ENCODE measurements at places on chromosomes 7 and 10.

GRCh38 chr10:103451091-103451813 is 918 bp downstream of the CALHM2 start:
- DNase-seq: peak; percentile 87

- DNase-seq: no peak
Measured at GRCh38 chr10:26278295-26278694, 61.7 kb downstream of the GAD2 start.

DNA sequence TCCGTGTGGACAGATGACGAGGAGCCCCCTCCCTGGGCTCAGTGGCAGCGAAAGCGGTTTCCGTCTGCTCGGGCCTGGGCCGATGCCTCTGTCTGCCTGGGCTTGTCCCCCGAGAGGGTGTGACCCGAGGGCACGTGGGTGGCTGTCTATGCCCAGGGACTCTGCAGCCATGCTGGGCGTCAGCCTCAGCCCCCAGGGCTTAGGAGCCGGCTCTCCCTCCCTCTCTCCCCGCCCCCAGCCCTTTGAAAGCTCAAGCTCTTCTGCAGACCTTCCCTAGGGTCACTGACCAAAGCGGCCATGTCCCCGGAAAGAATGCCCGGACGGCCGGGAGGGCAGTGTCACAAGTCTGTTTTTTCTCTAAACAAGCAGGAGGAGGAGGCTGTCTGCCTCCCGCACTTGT is 7.1 kb downstream of the MICALL2 start:
- DNase-seq: no peak

DNA sequence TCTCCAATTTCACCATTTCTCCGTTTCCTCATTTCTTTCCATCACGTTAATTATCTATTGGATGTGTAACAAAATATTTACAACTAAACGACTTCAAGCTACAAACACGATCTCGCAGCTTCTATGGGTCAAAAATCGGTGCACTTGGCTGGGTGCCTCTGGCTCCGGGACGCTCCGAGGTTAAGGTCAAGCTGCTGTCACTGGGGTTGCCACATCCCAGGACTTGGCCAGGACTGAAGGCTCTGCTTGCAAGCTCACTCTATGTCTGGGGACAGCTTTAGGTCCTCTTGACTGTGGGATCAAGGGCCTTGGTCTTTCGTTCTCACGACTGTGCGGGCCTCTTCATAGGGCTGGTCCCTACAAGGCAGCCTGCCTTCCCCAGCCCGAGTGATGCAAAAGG is 159.7 kb downstream of the CCDC3 start:
- no peak for DNase-seq

- DNase-seq: peak; percentile 74
Measured at GRCh38 chr7:49852619-49853462, 79.4 kb downstream of the VWC2 start.

GRCh38 chr10:87750001-87750671 is 67.9 kb downstream of the ATAD1 start:
- DNase-seq: no peak

DNA sequence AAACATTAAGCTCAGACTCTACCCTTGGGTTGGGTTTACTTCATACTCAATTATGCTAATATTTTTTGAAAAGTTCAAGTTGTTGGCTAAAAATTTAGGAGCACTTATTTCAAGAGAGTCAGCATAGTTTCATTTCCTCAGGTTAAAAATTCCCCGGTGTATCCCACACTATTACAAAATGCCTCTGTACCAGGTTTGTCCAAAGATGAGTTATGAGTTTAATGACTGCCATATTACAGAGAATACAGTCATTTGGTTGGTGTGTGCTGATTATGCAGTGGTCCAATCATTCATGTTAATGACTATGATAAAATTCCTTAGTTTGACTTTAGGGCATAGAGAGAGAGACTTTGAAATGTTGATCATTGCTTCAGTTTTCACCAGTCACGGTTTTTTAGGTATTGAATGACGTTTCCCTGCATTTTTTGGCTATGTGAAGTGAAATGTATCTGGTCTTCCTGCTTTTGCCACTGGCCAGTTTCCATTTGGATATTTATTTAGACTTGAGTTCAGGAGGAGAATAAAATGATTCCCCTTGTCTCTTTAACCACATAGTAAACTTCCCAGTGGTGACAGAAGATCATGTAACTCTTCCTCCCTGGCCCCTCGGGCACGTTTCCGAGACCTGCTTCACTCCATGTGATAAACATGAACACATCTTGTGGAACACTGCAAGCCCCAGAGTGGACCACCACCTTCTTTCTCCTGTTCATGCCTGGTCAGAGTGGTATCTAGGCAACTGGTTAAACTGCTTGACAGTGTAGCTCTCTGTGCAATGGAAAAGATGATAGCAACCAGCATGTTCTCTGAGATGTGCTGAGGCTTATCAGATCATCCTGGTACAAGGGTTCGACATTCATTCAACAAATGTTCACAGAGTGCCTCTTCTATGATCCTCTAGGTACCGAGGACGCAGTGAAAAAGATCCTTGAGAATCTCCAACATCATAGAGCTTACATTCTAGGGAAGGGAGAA is 153.6 kb downstream of the CACNB2 start:
- no peak for DNase-seq

DNA sequence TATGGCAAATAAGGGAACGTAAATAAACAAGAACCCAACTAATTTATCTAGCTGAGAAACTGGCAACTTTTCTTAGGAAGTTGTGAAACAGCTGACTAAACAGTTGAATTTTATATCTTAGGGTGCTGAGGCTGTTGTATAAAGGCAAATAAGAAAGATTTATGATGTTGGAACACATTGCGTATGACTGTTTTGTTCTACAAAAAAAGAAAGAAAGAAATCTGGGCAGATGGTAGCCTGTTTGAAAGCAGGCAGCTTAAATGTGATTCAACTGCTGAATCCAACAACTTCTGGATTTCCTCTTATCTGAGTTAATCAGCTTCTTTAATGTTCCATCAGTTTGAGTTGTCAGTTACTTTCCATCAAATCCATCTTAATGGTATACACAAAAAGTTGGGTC is 214.5 kb downstream of the SNX13 start:
- DNase-seq: no peak

- peak; percentile 87 for DNase-seq
Measured at GRCh38 chr7:100865938-100866728, 1.1 kb upstream of the TRIP6 start.

GRCh38 chr10:31618541-31619291 is 299.7 kb downstream of the ZEB1 start:
- DNase-seq: no peak

DNA sequence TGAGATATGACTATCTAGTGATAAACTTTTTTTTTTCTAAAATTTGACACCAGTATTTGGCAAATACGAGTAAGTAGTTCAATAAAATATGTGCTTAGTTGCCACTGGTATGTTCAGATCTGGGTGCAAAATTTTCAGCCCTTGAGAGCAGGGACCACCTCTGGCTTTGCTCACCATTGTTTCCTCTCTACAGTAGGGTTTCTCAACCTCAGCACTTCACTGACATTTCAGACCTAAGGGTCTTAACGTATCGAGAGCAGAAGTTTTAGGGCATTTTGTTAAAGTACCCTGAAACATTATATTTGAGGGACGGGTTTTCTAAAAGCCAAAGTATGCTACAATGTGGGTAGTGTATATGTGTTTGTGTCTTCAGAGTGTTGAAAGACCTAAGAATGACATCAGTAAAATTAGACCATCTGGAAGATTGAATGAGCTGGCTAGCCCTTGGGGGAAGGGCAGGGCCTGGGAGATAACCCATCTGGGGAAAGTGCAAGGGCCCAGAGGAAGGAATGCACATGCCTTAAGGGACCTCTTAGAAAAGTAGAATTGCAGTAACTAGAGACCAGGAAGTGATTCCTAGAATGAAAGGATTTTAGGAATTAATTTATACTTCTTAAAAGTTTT is 11.8 kb downstream of the BZW2 start:
- DNase-seq: peak; percentile 37

DNA sequence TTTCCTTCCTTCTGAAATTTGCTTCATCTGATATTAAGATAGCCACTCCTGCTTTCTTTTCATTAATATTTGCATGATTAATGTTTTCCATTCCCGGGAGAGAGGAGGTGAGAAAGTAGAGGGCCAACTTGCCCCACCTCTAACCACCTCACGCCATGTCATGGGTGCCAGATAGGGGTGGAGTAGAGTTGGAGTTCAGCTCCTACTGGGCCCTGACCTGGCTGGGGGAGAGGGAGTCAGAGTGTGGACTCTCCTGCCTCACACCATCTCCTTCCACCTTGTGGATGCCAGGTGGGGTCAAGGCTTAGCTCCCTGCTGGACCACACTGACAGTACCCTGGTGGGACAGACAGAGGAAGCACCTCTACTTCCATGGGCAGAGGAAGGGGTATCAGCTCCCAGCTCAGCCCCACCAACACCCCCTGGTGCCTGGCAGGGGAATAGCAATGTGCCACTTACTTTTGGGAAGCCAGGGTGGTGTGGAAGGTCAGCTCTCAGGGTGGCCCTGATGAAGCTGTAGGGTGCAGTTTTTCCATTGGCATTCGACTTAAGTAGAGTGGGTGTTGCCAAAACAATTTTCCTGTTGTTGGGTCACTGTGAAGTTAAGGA is 28.0 kb downstream of the CHST12 start:
- DNase-seq: peak; percentile 50

- peak; percentile 4 for DNase-seq
Measured at GRCh38 chr10:3636356-3637181, 148.4 kb downstream of the KLF6 start.

DNA sequence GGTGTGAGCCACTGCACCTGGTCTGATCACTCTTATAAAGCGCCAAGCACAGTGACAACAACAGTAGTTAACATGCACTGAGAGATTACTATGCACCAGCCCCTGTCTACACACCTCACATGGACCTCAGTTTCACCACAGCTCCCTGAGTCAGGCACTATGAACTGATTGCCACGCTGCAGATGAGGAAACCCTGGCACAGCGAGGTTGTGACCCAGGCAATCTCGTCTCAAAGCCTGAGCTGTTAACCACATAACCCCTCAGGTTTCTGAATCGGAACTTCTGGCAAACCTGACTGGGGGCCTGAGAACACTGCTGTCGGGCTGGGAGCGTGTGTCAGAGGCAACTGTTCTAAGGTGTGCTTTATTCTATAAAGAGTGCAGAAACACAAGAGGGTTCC is 150.8 kb downstream of the RNF216 start:
- DNase-seq: no peak

- DNase-seq: no peak
Measured at GRCh38 chr7:147584771-147585193, 1005.8 kb upstream of the C7orf33 start.

GRCh38 chr10:5532307-5532605 is 7.5 kb downstream of the CALML3 start:
- no peak for DNase-seq

DNA sequence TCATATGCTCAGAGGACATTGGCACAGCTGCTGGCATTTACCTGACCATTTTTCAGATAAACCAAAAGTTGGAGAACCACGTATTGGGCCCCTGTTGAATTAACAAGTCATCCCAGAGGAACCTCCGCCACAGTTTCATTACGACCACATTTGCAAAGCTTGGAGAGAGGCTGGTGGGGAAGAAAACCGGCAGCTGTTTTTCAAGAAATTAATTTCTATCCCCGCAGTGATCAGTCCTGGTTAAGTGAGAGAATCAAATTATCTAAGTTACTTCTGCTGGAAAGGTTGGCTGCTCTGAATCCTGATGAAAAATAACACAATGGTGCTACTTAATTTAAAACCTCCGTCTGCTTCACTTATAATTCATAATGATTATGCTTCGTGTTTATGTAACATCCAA is 737.1 kb upstream of the AUTS2 start:
- DNase-seq: no peak

- DNase-seq: no peak
Measured at GRCh38 chr10:36187380-36188079, 545.4 kb upstream of the FZD8 start.

GRCh38 chr7:140304191-140304799 is 94.0 kb downstream of the SLC37A3 start:
- DNase-seq: peak; percentile 22

DNA sequence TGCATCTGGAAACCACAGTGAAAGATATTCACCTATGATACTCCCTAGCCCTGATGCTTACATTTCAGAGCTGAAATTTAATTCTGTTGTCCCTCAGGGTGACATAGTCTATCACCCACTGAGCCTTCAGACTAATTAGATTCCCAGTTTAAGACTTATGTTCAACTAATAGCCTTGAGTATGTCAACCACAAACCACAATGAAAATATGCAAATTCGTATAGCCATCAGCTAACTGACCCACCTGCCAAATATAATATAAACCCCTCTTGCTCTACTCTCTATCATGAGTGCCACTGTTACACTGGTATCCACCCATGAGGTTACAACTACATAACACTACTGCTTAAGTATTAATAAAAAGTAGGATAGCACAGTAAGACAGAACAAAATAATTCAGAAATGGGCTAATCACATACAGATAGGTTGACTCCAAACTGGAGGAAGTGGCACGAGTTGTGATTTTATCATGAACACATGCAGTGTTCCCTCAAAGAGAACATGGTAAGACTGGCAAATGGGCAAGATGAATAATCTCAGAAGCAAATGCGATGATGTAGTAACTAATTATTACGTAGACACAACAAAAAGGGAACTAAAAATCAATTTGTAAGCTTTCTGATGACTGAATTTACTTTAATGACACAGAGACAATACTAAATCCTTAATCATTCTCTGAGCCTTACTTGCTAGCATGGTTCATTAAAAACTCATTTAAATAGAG is 290.6 kb downstream of the PARD3 start:
- DNase-seq: no peak

- DNase-seq: peak; percentile 67
Measured at GRCh38 chr7:155208681-155209477, 88.8 kb upstream of the INSIG1 start.

DNA sequence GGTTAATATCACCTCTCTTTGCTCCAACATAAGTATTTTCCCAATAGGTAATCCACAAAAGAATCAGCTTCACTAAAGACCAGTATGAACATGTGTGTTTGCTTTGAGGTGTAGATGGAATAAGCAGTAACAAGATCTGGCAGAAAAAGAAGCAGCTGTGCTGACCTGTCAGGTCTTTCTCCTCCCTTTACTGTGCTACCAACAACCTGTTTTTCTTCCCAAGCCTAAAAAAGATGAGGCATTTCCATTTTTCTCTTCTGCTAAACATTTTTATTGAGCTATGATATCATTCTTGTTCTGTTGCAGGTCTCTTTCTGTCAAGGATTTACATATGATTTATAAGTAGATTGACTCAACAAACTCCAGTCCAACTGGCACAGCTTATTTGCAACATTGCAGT is 315.2 kb upstream of the GLI3 start:
- no peak for DNase-seq

- no peak for DNase-seq
Measured at GRCh38 chr7:132355048-132355447, 221.2 kb downstream of the PLXNA4 start.

- peak; percentile 75 for DNase-seq
Measured at GRCh38 chr7:1579481-1580421, 9.9 kb upstream of the PSMG3 start.

- DNase-seq: no peak
Measured at GRCh38 chr10:121672733-121673132, 74.5 kb upstream of the FGFR2 start.

DNA sequence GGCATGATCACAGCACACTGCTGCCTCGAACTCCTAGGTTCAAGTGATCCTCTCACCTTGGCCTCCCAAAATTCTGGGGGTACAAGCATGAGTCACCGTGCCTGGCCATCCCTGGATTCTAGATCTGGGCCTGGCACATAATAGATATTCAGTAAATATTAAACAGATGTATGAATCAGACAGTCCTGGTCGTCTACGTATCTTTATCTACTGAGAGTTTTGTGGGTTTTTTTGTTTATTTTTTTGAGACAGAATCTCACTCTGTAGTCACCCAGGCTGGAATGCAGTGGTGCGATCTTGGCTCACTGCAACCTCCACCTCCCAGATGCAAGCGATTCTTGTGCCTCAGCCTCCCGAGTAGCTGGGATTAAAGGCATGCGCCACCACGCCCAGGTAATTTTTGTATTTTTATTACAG is 24.3 kb upstream of the ITGB1 start:
- peak; percentile 98 for DNase-seq

All from PC-3 (cell line).